G401 (cell line): ENCODE measurements at places on chromosomes 1 and 21.

DNA sequence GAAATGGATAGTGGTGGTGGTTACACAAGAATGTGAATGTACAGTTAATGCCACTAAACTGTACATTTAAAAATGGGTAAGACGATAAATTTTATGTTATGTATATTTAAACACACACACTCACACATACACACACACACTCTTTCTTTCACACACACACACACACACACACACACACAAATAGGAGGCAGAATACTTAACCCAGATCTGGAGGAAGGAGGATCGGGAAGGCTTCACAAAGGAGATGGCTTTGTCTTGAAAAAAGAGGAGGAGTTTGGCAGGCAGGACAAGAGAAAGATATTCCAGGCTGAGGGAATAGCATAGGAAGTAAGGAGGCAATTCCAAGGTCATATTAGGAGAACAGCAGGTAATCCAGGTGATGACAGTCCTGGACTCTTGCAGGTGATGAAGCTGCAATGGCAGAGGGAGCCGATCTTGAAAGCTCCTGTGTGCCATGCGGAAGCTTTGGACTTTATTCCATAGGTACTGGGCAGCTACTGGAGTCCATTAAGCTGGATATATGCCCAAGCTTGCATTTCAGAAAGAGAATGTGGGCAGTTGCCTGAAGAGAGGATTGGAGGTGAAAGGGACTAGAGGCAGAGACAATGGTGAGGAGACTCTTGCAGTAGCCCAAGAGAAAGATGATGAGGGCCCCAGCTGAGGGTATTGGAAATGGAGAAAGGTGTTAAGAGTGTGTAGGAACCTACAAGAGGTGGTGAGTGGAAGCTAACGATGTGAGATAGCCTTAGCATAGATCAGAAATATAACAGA is 15.4 kb upstream of the LYST start:
- DNase-seq: peak; percentile 65

GRCh38 chr1:44213222-44214112 is at the start of gene DMAP1:
Gene DMAP1 (plus strand): TSS chr1:44213471. CDS start chr1:44213754, 283 bp downstream.
- DNase-seq: peak; percentile 92

- no peak for DNase-seq
Observed at GRCh38 chr1:241635556-241636152, 4.5 kb downstream of the CHML start.

DNA sequence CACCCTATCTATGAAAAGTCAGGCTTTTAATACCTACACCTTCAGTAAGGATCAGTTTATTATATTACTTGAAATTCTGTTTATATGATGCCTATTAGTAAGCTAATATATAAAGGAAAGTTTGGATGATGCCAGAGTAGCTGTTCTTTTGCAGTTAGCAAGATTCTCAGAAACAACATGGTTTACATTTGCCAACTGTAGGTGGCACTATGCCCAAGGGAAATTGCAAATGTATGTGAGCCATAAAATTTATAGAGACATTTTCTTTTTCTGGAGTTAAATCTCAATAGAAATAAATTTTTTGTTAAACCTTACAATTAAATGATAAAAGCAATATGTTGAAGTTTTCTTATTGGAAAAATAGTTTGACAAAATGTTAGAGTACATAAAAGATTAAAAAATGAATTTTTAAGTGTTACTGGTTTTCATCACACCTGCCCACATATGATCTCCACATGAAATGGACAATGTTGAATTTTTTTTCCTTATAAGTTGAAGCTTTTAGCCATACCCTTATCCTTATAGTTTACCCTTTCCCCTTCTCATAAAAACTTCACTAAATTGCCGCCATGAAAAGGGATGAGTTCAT is 32.1 kb upstream of the EPHX4 start:
- peak; percentile 67 for DNase-seq

GRCh38 chr21:25960402-25960801 is 210.2 kb downstream of the APP start:
- DNase-seq: no peak

DNA sequence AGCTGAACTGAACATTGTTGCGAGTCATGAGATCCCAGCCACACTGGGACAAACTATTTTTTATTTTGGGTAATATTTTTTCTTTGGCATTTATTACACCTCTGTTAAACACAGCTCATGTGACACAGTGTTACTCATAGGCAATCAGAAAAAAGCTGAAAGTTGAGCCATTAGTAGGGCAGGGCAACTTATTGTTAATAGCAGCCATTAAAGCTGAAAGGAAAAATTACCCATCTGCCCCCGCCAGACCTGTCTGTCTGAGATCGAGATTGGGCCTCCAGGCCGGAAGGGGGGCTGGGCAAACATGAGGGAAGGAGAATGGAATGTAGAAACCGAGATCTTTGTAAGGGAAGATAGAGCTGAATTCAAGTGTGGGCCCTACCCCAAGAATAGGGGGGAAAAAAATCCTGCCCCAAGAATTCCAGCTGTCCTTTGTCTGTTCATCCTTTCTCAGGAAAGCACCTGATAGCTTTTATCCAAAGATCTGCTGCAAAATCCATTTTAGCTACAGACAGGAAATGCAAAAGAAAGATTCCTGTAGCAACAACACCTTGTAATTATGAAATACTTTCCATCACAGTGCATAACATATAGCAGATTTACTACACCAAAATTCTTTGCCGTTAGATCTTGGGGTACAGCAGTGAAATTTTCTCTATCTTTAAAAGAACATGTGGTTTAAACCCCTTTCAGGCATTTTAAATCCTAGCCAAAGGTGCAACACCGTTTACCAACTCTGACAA is 212.8 kb downstream of the PBX1 start:
- DNase-seq: no peak

DNA sequence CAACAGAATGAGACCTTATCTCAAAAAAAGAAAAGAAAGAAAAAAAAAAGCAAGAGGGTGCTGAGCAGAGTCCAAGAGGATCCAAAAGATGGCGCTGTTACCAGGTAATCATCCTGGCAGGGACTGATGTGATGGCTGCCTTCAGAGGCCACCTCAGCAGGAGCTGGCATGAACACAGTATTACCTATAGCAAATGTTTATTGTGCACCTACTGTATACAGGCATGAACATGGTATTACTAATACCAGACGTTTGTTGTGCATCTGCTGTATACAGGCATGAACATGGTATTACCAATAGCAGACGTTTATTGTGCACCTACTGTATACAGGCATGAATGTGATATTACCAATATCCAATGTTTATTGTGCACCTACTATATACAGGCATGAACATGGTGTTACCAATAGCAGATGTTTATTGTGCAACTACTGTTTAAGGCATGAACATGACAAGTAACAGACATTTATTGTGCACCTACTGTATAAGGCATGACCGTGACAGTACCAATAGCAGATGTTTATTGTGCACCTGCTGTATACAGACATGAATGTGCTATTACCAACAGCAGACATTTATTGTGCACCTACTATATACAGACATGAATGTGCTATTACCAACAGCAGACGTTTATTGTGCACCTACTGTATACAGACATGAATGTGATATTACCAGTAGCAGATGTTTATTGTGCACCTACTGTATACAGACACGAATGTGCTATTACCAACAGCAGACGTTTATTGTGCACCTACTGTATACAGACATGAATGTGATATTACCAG is 115.1 kb upstream of the TMEM51 start:
- DNase-seq: no peak

GRCh38 chr1:119324198-119324597 is 44.4 kb upstream of the HAO2 start:
- DNase-seq: no peak

- DNase-seq: peak; percentile 60
Observed at GRCh38 chr1:107829036-107829770, 135.8 kb downstream of the VAV3 start.

GRCh38 chr1:14247666-14248065 is 350.8 kb upstream of the KAZN start:
- DNase-seq: no peak

DNA sequence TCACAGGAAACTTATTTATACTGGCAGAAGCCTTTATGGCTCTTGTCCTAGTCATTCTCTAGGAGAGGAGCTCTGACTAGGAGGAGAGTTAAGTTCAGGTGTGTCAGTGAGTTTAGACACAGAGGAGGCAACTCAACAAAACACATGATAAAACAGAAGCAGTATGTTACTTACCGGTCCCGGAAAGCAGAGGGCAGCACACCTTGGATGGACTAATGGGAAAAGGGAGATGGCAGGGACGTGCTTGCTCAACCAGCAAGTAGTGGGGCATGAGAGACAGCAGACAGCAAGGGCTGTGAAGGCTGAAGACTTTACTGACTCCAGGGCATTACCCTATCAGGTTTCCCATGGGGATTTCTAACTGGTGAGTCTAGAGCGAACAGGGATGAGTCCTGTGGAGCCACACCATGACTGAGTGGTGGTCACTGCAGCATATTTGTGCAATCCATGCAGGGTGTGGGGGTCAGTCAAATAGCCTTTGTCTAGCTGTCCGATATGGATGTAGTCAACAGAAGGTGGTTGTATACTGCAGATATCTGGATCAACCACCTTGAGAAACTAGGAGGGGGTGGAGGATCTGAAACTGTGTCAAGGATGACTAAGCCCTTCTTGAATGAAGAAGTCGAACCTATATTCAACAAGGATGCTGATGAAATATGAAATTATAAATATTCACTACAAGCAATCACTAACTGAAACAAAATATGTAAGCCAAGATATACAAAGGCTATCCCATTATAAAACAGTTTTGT is 596.3 kb upstream of the CHRM3 start:
- DNase-seq: no peak

DNA sequence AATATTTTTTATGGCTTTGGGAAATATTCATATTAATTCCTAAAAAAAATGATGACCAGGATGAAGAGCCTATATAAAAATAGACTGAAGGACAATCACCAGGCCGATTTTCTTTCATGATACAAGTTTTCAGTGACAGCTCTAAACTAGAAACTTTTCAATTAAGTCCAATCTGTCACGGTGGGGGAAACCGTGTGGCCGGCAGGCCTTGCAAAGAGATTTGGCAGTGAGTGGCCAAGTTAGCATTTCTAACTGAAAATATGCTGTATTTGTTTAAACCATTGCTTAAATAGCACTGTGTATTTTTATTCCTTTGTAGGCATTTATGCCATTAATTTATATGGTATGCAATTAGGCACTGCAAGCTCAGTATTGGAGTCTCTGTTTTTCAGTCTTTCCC is 294.5 kb upstream of the NRIP1 start:
- no peak for DNase-seq

- DNase-seq: peak; percentile 91
Observed at GRCh38 chr21:33058527-33058926, 11.4 kb upstream of the OLIG1 start.

DNA sequence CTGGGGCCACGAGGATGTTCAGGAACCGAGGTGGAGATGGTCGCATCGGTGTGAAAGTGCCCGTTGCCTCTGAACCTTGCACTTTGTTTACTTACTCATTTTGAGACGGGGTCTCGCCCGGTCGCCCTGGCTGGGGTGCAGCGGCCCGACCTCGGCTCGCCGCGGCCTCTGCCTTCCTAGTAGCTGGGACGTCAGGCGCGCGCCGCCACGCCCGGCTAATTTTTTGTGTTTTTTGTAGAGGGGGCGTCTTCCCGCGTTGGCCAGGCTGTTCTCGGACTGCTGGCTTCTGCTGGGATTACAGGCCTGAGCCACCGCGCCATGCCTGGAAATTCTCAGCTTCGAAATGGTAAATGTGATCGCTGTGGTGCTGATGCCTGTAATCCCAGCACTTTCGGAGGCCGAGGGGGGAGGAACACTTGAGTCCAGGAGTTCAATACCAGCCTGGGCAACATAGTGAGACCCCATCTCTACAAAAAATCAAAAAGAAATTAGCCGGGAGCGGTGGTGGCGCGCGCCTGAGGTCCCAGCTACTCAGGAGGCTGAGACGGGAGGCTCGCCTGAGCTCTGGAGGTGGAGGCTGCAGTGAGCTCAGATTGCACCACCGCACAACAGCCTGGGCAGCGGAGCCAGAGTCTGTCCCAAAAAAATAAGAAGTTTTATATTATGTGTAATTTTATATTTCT is 684 bp upstream of the MRPL20 start:
- no peak for DNase-seq

DNA sequence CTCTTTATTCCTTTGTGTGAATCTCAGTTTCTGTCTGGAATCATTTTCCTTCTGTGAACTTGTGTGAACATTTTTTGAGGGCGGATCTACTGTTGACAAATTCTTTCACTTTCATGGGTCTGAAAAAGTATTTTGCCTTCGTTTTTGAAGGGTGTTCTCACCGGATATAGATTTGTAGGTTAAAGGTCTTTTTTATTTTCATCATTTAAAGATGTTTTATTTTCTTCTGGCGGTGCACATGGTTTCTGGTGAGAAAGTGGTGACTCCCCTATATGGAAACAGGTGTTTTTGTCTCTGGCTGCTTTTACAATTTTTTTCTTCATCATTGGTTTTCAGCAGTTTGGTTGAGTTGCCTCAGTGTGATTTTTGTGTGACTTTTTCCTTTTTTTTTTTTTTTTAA is 94.9 kb downstream of the DYRK1A start:
- no peak for DNase-seq

- DNase-seq: no peak
Observed at GRCh38 chr1:203601716-203602309, 24.8 kb upstream of the ATP2B4 start.

GRCh38 chr1:154327466-154328317 is 2.4 kb downstream of the ATP8B2 start:
- DNase-seq: peak; percentile 16

- DNase-seq: peak; percentile 66
Observed at GRCh38 chr1:194068446-194069167, 882.2 kb upstream of the B3GALT2 start.

GRCh38 chr1:39016604-39017171 is 9.5 kb upstream of the NDUFS5 start:
- no peak for DNase-seq

DNA sequence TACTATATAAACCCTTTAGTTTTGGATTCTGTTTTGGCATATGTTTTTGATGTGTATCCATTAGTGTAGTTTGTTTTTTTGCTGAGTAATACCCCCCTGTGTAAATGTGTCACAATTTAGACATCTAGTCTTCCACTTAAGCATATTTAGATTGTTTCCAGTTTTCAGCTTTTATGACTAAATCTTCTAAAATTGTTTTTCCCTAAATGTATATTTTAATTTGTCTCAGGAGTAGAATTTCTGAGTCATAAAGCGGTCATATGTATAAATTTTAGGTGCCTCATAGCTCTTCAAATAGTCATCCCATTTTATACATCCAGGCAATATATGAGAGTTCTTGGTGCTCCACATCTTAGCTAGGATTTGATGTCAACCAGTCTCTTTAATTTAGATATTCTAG is 1348.0 kb downstream of the MRPL39 start:
- DNase-seq: no peak

DNA sequence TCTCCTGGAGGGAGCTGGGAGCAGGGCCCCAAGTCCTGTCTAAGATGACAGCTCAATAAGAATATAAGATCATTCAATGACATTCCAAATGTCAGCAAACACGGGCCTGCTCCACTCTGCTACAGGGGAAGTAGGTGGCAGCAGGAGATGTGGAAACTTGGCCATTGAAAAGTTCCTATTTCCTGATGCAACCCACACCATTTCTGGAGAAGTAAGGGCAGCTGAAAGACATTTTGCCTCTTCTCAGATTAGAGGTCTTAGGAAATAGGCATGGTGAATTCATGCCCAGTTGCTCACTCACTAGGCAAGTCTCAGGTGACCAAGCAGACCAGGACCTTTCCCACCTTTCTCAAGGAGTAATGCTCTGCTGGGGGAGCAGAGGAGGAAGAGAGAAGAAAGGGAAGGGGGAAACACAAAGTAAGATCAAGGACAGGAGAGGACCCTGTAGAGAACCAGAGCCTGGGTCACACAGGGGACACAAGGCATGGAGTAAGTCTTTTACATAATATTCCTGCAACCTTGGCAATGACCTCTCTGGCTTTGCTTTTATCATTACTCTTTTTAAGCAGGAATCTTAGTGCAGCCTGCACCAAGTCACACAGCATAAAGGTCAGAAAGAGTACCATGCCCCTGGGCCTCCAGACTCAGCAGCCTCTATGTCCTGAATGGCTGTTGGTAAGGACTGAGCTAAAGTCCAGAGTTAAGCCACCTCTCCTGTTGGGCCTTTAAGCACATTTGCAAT is 68.9 kb downstream of the DMAP1 start:
- no peak for DNase-seq
